SK-MEL-5 (cell line): ENCODE measurements at places on chromosomes 12 and 14. TPM values are rescaled to one million over a fixed set of nuclear protein-coding genes. Genes with fewer than 3 reads are reported as not detected.

CLBA1 gene
- 11.8 and 13.6 TPM in 2 replicates for total RNA-seq

GALNT6 gene
- 1.3 and 3.7 TPM in 2 replicates for total RNA-seq

NGB gene
- not detected in 2 replicates for total RNA-seq

DNA sequence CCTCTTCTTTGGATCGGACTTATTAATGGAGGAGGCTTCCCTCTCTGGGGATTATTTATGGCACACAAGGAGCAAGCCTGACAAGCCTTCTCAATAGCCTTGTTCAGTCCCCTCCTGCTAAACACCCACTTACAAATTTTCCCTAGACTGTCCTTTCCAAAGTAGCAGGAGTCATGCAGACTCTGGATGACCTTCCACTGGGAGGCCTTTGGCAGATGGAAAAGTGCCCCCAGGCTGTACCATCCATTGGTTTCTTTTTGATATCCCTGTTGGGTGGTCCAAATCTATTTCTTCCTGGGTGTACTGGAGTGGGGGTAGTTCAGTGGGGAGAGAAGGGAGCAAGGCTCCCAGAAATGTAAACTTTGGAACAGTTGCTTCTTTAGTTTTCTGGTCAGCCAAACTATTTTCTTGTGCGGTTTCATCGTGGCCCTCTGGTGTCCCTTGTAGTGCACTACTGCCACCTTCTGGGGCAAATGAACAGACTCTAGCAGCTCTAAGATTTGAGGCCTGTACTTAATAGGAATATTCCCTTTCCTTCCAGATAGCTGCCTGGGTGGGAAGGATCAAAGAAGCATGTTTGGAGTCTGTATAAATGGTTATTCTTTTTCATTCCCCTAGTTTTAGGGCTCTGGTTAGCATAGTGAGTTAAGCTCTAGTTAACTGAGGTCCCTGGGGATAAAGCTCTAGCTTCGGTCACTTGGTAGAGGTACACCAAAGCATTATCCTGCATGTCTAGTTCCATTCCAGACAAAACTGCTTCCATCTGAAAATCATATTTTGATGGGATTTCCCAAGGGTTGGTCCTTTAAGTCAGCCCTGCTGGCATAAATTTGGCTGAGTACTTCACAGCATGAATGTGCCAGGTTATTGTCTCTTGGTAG lies 409.5 kb downstream of the SLC6A15 start:
- peak; percentile 85 for DNase-seq

DNA sequence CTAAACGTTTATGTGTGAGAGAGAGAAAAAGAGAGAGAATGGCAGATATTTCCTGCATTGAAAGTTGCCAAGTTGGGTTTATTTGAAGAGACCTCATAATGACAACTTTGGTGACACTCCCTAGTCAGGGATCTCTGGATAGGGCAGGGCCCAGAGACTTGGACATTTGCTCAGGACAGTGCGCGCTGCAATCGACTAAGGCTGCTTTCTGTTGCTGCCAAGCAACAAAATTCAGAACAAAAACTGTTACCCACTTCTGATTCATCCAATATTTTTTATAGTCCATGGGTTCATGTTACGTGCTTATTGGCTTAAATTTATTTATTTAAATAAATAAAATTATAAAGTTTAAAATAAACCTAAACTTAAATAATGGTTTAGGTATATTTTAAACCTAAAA lies 34.2 kb downstream of the PTGER2 start:
- no peak for DNase-seq

- no peak for DNase-seq
Measured at GRCh38 chr12:132384916-132385774, 55.8 kb upstream of the GALNT9 start.

DNA sequence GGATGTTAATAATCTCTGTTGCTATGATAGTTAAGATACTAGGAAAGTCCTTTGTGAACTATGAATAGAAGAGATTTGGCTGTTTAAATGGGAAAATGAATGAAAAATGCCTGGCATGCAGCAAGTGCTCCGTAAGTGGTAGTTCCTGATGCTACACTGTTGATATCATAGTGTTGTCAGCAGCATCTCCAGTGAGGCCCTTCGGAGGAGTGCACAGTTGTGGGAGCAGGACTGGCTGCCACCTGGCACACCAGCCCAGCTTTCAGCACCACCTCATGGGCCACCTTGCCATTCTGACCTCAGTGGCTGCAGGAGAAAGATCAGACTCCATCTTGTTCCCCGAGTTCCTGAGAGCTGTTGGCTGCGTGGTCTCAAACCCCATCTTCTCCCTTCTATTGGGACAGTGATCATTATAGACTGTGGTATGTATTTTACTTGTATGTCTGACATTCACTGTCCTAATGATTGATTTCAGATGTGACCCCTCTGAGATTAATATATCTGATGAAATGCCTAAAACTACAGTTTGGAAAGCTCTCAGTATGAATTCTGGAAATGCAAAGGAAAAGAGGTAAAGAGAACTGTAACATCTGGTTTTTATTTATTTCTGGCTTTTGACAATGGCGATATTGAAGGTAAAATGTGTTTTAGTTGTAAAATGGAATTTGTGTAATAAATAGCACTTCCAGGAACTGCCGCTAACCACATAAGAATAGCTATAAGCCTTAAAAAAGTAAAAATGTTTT lies 80.9 kb downstream of the SLC4A8 start:
- DNase-seq: no peak

GRCh38 chr12:124426594-124427555 lies 132.0 kb downstream of the RFLNA start:
- no peak for DNase-seq

GRCh38 chr12:52007158-52007921 lies 594 bp downstream of the TAMALIN start:
- DNase-seq: no peak

- peak; percentile 97 for DNase-seq
Measured at GRCh38 chr12:110073049-110073831, 24.9 kb upstream of the C12orf76 start.

DNA sequence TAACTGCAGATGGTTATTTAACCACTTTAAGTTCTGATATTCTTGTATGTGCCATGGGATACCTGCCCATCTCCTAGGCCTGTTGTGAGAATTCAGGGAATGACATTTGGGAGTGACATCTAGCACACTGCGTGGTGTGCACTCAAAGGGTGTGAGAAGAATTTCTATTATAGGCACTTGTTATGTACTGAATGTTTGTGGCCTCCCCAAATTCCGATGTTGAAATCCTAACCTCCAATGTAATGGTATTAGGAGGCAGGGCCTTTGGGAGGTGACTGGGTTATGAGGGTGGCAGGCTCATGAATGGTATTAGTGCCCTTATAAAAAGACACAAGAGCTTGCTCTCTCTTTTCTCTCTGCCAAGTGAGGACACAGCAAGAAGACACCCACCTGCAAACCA lies 27.6 kb downstream of the VCPKMT start:
- no peak for DNase-seq

DNA sequence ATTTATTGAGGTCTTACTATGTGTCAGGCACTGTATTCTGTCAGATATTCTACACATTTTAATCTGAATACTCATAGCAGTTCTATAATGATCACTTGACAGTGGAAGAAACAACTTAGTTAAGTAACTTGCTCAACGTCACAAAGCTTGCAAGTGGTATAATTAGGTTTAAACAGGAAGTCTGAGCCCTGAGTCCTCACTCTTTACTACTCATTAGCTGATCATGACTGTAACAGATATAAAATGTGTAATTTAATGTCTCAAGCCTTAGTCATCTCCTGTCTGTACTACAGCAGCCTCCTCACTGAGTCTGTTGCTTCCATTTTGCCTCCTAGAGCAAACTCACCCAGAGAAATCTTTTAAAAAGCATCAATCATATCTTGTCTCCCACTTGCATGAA lies 38.9 kb downstream of the PPP4R4 start:
- no peak for DNase-seq

DNA sequence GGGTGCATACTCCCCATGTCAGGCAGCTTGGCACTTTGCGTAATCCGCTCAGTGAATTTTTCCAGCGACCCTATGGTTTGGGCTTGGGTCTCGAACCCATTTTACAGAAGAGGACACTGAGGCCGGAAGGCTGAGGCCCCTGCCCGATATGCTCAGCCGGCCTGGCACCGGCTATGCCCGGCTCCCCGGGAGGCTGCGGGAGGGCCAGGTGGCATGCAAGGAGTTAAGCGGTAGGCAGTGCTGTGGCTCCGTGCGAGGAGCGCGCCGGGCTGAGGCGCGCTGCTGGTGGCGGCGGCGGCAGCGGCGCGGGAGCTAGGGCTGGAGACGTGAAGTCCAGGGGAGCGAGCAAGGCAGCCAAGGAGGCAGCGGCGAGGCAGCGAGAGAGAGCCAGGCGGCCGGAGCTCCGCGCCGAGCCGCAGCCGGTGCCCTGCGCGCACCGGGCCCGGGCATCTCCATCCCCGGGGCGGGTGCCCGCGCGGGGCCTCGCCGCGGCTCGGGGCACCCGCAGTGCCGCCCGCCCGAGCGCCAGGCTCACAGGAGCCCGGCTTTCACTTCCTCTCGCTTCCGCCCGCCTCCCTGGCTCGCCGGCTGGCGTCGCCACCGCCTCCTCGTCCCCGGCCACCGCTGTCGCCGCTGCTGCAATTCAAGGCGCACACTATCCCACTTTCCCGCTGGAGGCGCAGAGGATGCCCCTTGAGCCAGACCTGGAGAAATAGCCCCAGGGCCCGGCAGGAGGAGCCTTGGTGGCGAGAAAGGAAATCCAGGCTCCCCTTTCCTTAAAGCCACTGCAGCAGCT lies at the start of gene WSCD2:
WSCD2 (plus strand) TSS at position 272 of the 796 bp plus-strand sequence. CDS start 66,545 bp downstream, outside the sequence.
- no peak for DNase-seq

DNA sequence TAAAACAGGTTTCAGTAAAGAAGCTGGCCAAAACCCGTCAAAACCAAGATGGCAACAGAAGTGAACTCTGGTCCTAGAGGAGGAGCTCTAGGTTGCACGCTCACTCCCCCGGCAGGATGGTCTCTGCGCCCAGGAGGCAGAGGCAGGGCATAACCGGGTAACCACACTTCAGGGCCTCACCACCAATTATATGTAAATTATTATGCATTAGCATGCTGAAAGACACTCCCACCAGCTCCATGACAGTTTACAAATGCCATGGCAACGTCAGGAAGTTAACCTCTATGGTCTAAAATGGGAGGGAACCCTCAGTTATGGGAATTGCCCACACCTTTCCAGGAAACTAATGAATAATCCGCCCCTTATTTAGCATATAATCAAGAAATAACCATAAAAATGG lies 20.1 kb upstream of the SLC6A12 start:
- no peak for DNase-seq

DNA sequence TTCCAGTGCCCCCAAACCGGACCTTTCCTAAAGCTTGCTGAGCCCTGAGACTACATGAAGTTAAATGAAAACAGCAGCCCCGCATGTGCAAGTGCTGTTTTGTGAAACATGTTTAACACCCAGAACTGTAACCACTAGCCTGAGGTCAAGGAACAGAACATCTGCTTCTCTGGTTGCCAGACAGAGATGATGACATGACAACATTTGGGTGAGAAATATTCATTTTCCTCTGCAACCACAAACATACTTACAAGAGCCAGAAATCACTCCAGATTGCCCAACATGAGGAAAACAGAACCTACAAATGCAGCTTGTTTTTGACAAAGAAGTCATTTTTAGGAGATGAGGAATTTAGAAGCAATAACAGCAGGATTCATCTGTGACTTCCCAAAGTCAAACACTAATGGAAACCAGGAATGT lies 110.4 kb downstream of the BCAT1 start:
- DNase-seq: peak; percentile 60

GRCh38 chr14:65101631-65102440 lies 481 bp downstream of the MAX start:
- DNase-seq: no peak

GRCh38 chr12:65951697-65952096 lies 127.4 kb downstream of the HMGA2 start:
- no peak for DNase-seq

GRCh38 chr12:66144791-66145754 lies 14.5 kb upstream of the LLPH start:
- DNase-seq: peak; percentile 70
